ENCODE measurements at places on chromosomes 1 and 21.
A peak's percentile ranks its signal among the peaks of the same experiment; 100 is the strongest.

DNA sequence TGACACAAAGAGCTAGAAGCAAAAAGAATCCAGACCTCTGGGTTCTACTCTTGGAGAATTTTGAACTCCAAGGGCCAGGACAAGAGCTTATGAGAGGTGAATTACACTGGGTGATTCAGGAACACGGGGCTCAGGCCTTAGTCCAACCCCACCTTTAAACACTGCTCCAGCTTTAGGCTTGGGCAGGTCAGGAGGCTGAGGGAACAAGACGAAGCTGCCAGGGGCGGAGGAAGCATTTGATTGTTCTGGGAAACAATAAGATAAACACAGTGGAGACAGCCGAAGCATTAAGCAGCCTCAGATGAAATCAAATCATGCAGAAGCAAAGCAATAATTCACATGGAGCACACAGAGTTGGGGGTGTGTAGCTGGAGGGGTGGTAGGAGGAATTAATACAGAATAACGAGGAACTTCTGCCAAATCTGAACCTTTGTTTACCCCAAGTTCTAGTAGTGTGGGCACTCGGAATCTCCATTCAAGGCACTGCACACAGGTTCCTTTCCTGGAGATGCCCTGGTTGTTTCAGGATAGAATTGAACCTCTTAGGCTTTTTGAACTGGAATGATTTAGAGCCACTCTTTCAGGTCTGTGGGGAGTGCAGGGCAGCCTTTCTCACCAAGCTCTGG lies 93.2 kb downstream of the PLXNA2 start:
- no peak for DNase-seq

DNA sequence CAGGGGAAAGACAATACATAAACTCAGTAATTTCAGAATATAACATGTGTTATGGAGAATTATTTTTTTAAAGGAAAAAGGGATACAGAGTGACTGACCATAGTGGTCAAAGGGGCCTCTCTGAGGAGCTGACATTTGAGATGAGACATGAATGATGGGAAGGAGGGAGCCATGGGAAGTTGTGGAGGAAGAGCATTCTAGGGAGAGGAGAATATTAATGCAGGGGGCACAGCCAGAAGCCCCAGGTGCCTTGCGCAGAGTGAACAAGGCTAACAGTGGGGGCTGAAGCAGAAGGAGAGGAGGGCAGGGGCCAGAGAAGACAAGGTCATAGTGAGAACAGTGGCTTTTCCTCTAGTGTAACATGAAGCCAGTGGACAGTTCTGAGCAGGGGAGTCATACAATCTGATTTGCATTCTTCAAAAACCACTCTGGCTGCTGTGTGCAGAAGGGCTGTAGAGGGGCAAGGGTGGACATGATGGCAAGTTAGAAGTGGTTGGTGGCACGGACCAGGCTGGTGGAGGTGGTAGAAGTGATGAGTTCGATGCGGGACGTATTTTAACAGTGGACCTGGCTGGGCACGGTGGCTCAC lies 28.2 kb upstream of the IFNLR1 start:
- DNase-seq = no peak

DNA sequence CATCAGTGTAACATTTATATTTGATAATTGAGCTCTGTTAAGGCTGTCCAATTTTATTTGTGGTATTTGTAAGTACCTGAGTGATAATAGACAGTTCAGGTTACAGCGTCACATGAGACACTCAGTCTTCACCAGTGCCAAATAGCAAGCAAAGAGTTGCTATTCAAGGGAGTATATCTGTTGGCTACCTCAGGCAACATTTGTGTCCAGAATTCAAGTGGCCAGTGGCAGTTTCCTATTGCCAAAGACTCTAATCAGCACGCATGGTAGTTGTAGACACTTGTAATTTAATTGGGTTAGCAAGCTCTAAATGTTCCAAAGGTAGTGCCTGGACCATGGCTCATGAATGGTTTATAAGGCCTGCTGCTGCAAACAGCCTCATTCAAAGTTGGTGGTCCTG lies 1524.3 kb upstream of the B3GALT2 start:
- DNase-seq = no peak

DNA sequence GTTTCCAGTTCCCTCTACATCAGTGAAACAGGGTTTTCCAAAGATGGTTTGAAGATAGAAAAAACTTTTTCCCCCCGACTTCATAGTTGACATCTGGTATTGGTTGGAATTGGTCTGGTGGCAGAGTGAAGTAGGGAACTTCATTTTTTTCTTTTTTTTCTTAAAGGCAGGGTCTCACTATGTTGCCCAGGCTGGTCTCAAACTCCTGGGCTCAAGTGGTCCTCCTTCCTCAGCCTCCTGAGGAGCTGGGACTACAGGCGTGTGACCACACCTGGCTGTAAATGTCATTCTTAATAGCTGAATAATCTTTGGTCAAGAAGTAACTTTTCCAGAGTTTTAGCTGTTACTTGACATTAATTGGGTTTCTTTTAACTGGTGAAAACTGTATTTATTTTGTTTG lies 21.7 kb downstream of the ZBTB37 start:
- DNase-seq = no peak

DNA sequence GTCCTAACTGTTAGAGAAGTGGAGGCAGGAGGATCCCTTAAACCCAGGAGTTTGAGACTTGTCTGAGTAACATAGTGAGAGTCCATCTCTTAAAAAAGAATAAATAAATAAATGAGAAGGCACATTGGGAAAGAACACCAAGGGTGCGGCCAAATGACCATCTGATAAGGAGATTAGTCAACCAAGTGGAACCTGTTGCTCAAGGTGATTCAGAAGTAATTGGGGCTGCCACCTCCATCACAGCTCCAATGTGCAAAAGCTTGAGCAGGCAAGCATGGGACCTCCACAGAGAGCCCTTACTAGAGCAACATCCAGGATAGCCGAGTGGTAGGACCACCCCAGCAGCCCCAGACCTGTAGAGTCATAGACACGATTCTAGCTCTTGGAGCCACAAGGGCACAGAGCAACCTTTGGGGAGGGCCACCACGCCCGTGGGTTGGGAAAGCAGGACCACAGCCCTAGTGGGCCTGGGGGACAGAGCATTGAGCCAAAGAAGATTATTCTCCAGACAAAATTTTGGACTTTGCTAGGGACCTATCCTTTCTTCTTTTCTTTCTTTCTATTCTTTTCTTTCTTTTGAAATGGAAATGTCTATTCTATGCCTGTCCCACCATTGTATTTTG lies 40.9 kb downstream of the KCNK1 start:
- peak; percentile 59 for DNase-seq

GRCh38 chr1:160191756-160192155 lies 1.4 kb downstream of the CASQ1 start:
- DNase-seq = no peak

GRCh38 chr1:28260803-28261174 lies 1.5 kb downstream of the SESN2 start:
- no peak for DNase-seq

- peak; percentile 48 for DNase-seq
Measured at GRCh38 chr1:236608930-236609726, 4.8 kb upstream of the HEATR1 start.

GRCh38 chr1:21541835-21542234 lies 32.6 kb downstream of the ALPL start:
- no peak for DNase-seq

DNA sequence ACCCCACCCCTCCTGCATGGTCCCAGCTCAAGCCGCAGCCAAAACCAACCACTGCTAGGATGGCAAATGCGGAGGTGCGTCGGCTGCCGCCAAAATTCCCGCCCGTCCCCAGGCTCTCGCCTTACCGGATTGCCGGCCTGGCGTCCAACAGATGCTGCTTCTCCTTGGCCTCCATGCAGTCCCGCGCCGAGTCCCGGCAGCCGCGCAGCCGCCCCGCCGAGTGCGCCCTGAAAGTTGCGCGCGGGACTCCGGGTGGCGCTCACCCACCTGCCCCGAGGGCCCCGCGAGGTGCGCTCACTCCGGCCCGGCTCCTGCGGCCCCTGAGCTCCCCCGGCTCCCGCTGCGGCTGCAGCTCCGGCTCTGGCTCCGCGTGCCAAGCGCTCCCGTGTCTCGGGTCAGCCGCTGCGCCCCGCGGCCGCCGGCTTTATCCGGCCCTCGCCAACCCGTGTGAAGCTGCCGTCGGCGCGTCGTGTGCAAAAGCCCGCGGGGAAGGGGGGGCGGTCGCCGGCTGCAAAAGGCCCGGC lies at the start of gene SLC30A2:
Gene SLC30A2, minus strand, starts transcription at position 397 of the 524 bp plus-strand sequence. Its CDS starts 222 bp downstream, at position 175.
- DNase-seq = no peak

- no peak for DNase-seq
Measured at GRCh38 chr1:187396226-187396625, 567.5 kb downstream of the PLA2G4A start.

DNA sequence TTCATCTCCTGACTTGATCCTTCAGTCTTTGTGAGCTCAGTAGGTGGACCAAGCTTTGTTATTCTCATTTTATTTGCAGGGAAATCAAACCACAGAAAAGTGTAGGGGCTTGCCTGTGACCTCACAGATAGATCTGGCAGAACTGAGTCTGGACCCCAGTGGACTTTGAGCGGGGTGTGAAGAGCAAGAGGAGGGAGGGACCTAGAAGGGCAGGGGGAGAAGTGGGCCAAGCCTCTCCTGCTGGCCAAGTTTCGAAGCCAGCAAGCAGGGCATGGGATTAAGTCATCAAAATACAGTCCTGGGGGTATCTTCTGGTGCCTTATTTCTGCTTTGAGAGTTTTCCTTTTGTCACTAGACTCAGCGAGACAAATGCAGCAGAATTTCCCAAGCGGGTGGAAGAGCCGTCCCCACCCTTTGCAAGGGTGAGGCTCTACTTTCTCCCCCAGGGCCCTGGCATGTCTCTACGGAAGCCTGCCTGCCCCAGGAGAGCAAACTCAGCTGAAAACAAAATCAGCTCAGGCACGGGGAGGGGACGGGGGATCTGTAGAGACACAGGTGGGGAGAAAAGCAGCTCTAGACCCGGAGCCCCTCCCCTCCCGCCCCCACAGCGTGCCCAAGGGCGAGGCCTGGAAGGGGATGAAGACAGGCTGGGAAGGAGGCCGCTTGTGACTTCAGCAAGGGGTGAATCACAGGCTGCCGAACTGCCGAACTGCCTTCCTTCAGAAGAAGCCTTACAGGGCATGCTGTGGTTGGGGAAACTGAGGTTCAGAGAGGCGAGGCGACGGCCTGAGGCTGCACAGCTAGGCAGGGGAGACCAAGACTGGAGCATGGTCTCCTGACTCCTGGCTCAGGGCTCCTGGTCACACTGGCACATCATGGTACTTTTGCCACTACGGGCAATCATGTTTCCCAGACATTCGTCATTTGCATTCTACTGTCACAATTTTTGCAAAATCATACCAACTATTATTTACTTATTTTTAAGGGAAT lies 19.2 kb downstream of the PKP1 start:
- no peak for DNase-seq

- DNase-seq = no peak
Measured at GRCh38 chr1:55534565-55535121, 319.5 kb upstream of the USP24 start.

DNA sequence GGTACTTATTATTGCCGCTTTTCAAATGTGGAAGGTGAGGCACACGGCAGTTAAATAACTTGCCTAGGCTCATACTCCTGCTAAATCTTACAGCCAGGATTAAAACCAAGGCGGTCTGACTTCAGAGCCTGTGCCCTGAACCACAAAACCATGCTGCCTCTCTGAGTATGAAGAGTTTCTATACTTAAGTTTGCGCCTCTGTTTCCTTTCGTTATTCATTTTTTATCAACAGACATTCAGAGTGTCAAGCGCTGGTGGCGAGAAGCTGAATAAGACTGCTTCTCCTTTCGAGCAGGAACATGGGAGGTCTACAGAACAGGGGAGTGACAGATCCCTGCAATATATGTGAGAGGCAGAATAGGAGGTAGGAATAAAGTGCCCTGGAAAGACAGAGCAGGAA lies 96.0 kb upstream of the DUSP10 start:
- no peak for DNase-seq

GRCh38 chr21:16113052-16113715 lies 383.4 kb downstream of the USP25 start:
- no peak for DNase-seq

GRCh38 chr1:20442920-20443625 lies 42.9 kb downstream of the CAMK2N1 start:
- DNase-seq = no peak

- DNase-seq = no peak
Measured at GRCh38 chr1:194570476-194570875, 1384.1 kb upstream of the B3GALT2 start.

DNA sequence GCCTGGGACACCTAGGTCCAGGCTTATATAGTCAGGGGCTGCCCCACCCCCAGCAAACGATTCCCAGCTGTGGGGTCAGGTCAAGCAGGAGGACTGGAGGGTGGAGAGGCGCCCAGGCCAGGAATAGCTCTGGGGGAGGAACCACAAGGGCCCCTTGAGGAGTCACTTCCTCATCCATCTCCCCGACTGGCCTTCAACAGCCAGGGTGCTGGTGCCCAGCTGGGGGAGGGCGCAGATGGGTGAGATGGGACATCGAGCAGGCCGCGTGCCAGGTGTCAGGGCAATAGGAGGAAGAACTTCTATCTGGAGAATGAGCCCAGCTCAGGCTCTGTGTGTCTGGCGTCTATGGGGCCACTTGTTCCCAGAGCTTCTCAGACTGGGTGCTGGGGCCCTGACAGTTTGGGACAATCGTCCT lies 208 bp upstream of the MYBPH start:
- no peak for DNase-seq

GRCh38 chr1:22638476-22639234 lies 2.2 kb downstream of the C1QA start:
- no peak for DNase-seq

GRCh38 chr1:41545996-41546832 lies 61.7 kb upstream of the EDN2 start:
- DNase-seq = no peak

GRCh38 chr1:69833536-69833935 lies 265.8 kb downstream of the LRRC7 start:
- no peak for DNase-seq

DNA sequence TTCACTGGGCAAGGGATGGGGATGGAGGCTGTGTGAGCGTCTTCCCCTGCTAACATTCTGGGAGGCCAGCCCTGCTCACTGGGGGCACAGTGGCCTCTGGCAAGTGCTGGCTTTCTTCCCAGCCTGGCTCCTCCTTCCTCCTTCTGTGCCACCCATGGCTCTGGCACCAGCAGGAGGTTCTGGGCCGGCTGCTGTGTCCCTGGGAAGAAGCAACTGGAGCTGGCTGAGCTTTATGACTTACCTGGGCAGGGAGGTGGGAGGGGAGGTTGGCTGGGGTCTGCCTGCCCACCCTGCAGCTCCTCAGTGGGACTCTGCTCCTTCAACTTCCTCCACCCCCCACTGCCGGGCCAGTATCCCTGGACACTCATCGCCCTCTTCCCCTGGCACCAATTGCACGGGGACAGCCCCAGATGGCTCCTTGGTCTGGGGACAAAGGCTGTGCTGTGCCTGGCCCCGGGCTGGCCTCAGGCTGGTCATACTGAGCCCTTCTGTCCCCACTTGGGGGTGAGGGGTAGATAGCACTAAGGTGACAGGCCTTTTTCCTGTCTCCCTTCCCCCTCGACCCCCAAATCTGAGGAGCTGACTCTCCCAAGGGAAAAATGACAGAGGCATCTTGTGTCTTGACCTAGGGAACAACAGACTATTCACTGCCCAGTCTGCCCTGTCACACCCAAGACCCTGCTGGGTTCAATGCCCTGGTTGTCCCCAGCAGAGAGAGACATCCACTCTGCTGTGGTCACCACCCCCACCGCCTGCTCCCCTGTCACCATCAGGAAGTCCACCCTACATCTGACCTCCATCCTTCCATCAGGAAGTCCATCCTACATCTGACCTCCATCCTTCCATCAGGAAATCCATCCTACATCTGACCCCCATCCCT lies 14.4 kb downstream of the CDK18 start:
- DNase-seq = no peak

- no peak for DNase-seq
Measured at GRCh38 chr1:184407816-184408510, 21.1 kb downstream of the C1orf21 start.

- DNase-seq = no peak
Measured at GRCh38 chr21:44027607-44028286, 15.6 kb downstream of the TRAPPC10 start.

All from HCT116 (cell line).